Thyroid gland (tissue), 4 donors: ENCODE measurements at places on chromosomes 6 and 20. TPM values are rescaled to one million over a fixed set of nuclear protein-coding genes. Genes with fewer than 3 reads are reported as not detected.

SIRPG gene
- total RNA-seq: not detected

UST gene
- total RNA-seq: 73.4 TPM

GRCh38 chr6:34389034-34389433 lies 3.4 kb downstream of the NUDT3 start:
- H3K36me3 ChIP-seq: no peaks in the 10 kb centered on the region
- H3K27me3 ChIP-seq: no peaks in the 10 kb centered on the region
- no peak overlapping the region for H3K4me3 ChIP-seq
- H3K27ac ChIP-seq: no peak overlapping the region

DNA sequence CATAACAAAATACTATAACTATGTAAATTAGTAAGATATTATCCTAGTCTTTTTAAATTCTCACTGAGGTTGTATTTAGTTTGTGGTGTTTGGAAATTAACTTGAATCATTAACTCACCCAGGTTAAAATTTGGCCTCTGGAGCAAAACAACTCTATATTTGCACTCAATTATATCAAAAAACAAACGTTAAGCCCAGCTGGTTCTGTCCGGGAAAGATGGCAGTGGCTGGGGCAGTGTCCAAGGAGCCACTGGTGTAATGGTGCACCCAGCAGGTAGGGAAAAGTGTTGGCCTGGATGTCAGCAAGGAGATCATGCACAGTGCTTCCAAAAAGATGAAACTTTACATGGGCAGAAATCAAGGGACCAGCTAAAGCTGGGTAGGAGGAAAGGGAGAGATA lies 285.3 kb upstream of the CITED2 start:
- DNase-seq: no peak
- no peaks in the 10 kb centered on the region for H3K36me3 ChIP-seq
- no peak overlapping the region for H3K4me3 ChIP-seq
- no peaks in the 10 kb centered on the region for H3K27me3 ChIP-seq

- H3K36me3 ChIP-seq: no peaks in the 10 kb centered on the region
- no peaks in the 10 kb centered on the region for H3K27me3 ChIP-seq
- no peak overlapping the region for H3K27ac ChIP-seq
- no peak for DNase-seq
- no peaks in the 10 kb centered on the region for H3K4me1 ChIP-seq
- no peak overlapping the region for H3K4me3 ChIP-seq
These were observed 823.6 kb downstream of the MAFB start for GRCh38 chr20:39865446-39865845.

DNA sequence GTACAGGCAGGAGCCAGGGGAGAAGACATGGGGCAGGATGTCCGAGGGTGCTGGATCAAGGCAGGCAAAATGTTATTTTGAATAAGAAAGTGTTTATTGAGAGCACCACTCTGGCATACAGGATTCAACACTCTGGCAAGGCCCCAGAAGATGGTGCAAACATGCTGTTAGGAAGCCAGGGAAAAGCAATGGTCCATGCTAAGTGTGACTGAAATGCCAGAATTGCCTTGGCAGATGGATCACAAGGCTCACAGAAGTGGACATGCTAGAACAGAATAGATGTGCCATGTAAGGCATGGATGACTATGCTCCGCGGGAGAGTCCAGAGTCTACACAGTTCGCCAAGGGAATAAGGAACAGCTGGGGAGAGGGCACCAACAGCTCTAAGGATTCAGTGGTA lies 54.6 kb downstream of the QRSL1 start:
- H3K4me3 ChIP-seq: no peak overlapping the region
- DNase-seq: peak; percentile 93
- H3K36me3 ChIP-seq: no peaks in the 10 kb centered on the region

DNA sequence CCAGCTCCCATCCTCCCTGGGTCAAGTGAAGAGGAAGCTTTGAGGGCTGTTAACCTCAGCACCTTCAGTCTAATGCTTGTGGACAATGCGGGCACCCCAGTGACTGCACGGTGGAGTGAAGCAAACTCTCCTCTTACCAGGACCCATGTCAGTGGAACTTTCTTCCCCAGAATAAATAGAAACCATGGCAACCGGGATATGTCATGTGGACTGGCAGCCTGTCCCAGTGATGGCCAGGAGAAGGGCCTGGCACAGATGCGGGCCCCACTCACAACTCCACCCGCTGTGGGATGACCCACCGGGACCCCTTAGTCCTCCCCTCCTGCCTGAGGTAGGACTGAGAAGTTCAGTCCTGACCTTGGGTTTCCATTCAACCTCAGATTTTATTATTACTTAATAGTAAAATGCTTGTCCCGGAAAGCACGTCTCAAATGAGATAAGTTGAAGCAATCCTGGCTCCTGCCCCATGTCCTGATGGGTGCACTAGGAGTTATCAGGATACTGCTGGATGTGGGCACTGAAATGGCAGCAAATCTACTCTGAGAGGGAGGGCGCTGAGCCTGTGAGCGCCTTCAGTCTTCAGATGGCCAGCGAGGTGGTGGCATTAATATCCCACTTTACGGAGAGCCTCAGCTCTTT lies 23.5 kb downstream of the TOX2 start:
- peaks cover 43% of the 10 kb centered on the region for H3K4me1 ChIP-seq
- no peak for DNase-seq
- no peaks in the 10 kb centered on the region for H3K36me3 ChIP-seq
- H3K4me3 ChIP-seq: no peak overlapping the region
- H3K27me3 ChIP-seq: no peaks in the 10 kb centered on the region

DNA sequence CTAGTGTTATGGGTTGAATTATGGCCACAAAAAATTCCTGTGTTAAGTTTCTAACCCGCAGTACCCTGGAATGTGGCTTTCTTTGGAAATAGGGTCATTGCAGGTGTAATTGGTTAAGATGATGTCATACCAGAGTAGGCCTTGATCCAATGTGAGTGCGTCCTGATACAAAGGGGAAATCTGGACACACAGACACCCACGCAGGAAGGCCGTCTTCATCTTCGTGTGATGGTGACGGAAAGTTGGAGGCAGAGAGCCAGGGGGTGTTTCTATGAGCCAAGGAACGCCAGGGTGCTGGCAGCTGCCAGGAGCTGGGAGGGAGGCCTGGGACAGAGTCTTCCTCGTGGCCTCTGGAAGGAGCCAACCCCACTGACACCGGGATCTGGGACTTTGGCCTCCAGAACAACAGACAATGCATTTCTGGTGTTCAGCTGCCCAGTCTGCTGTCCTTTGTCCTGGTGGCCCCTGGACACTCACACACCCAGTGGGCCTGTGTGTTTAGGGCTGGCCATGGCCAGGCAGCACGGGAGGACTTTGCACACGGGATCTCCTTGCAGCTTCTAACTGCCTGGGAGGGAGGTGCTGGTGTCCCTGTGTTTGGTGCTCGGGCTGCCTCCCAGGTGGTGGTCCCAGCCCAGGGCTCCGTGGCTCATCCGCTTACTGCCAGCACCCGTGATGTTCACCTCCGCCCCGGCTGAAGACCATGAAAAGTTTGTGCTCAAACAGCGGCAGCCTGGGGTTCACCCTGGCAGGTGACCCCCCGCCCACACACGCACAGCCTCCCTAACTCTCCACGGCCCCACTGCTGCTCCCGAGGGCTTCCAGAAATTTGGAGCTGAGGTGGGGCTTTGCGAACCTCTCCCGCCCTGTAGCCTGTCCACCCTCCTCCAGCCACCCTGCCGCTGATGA lies 53.4 kb upstream of the GATA5 start:
- no peak overlapping the region for H3K27ac ChIP-seq
- H3K4me3 ChIP-seq: no peak overlapping the region
- DNase-seq: no peak
- no peaks in the 10 kb centered on the region for H3K36me3 ChIP-seq

EPHA7 gene
- 0.08 TPM for total RNA-seq

ABT1 gene
- total RNA-seq: 14.5 TPM

DNA sequence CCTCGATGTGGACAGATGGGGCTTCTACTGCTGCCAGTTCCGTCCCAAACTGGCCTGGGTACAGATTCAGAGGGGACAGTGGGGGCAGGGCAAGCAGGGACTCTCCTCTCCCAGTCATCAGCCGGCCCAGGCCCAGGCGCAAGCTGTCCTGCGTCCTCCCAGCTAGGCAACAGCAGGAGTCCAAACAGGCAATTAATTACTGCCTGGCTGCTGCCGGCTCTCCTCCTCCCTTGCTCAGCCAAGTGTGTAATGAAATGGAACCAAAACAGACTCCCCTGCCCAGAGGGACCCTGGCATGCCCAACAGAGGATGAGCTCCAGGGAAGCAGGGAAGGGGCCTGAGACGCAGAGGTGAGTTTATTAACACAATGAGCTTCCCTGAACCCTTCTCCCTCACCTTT lies 17.8 kb upstream of the SLC32A1 start:
- DNase-seq: no peak
- H3K4me1 ChIP-seq: no peaks in the 10 kb centered on the region
- H3K4me3 ChIP-seq: no peak overlapping the region
- H3K27me3 ChIP-seq: no peaks in the 10 kb centered on the region
- H3K36me3 ChIP-seq: no peaks in the 10 kb centered on the region
- H3K27ac ChIP-seq: no peak overlapping the region

GRCh38 chr6:90298459-90299053 lies 1.9 kb upstream of the BACH2 start:
- no peaks in the 10 kb centered on the region for H3K27me3 ChIP-seq
- no peak overlapping the region for H3K27ac ChIP-seq
- no peaks in the 10 kb centered on the region for H3K36me3 ChIP-seq
- H3K4me3 ChIP-seq: no peak overlapping the region
- DNase-seq: no peak

DCBLD1 gene
- total RNA-seq: 25.9 TPM

DNA sequence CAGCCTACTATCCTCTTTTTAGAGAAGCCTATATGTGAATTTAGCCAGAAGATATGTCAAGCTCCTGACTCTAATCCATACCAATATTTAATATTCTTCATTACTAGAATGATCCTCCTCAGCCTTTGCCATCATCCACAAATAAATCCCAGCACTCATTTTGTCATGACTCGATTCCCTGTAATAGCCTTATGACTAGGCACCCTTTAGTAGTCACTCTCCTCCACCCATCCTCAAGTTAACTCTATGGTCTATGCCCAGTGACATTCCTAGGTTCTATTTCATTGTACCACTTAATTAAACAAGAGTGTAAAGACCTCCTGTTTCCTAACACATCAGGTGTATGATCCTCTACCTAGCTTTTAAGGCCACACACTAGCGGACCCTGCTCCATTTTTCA lies 450.4 kb upstream of the CITED2 start:
- no peak for DNase-seq
- no peaks in the 10 kb centered on the region for H3K36me3 ChIP-seq
- no peak overlapping the region for H3K4me3 ChIP-seq
- H3K27me3 ChIP-seq: no peaks in the 10 kb centered on the region
- no peaks in the 10 kb centered on the region for H3K4me1 ChIP-seq

- no peak overlapping the region for H3K27ac ChIP-seq
- H3K4me1 ChIP-seq: peaks cover 6% of the 10 kb centered on the region
These were observed 33.4 kb upstream of the SLC22A1 start for GRCh38 chr6:160088069-160088783.

PPP1R18 gene
- 14.2 TPM for total RNA-seq

ALDH5A1 gene
- total RNA-seq: 20.4 TPM

PROKR2 gene
- not detected for total RNA-seq
